ENCODE measurements at places on chromosomes 4 and X.

- DNase-seq = no peak
Observed at GRCh38 chr4:74524985-74525384, 80.0 kb downstream of the AREG start.

DNA sequence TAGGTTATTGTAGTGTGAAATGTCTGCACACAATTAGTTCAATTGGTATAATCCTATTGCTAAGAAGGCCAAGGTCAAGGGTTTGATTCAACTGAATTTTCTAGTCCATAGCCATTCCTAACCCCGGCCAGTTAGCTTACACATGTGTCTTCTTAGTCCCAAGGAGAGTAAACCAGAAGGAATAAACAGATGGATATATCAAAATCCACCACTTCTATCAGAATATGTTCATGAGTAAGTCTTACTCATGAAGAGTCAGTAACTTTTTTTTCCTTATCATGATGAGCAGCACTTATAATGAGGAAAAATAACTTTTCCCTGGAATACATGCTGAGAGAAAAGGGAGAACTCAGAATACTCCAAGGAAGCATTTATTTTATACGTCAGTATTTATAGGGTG is 9.5 kb downstream of the HHIP start:
- DNase-seq = no peak

DNA sequence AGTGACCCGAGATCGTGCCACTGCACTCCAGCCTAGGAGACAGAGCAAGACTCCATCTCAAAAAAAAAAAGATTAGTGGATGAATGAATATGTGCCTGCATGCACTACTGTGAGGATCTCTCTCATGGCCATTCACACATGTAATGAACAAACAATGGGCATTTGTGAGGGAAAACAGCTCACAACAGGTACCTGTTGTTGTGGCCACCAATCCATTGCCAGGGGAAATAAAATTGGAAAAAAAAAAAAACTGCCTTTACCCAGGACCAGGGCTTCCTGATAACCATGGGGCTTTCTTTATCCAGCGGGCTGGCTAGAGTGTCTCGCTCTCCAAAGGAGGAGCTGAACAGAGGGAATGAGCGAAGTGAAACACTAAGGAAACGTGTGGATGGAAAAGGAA is 7.4 kb downstream of the SCD5 start:
- DNase-seq = no peak

- DNase-seq = no peak
Observed at GRCh38 chr4:13985837-13986236, 358.3 kb upstream of the BOD1L1 start.

Data from activated CD4-positive, alpha-beta T cell treated with anti-CD3 and anti-CD28 coated beads, Interleukin-2, amount 50 U/mL, for 24 hours (primary cell).